ENCODE measurements at places on chromosomes 4 and X.
A peak's percentile ranks its signal among the peaks of the same experiment; 100 is the strongest.

GRCh38 chr4:1683261-1683735 lies 815 bp downstream of the FAM53A start:
- peaks cover 6% of the 10 kb centered on the region for H3K4me1 ChIP-seq
- peak overlapping the region; percentile 83 for H3K4me3 ChIP-seq
- DNase-seq: peak; percentile 88
- no peaks in the 10 kb centered on the region for H3K36me3 ChIP-seq

DNA sequence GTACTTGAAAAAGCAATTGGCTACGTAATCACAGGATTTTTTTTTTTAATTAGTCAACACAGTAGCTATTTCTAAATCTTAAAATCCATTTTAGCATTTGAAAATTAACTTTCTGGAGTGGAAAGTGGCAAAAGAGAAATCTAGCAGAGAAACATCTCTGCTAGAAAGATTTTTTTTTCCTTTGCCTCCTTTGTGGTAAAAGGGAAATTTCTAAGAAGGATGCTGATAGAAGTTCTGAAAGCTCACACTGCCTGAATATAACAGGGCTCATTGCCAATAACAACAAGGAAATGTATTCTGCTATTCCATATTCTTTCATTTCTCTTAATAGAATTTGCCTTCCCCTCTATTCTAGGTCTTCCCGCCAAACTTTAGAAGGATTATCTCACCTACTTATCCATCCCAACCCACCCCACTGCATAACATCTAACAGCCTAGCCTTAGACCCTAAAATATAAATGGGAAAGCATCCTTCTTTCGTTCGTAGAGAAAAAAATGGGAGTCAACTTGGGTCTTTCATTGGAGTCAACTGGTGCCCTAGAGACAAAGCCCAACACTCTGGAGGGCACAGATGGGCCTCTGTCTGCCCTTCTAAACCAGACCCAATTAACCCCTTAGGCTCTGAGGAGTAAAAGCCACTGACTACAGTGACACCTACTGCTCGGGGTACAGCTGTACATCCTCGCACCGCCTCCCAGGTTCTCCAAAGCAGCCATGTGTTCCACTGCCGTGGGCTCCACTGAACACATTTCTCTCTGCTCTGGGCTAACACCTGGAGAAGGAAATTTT lies 103.9 kb downstream of the MAML3 start:
- no peak overlapping the region for H3K4me3 ChIP-seq
- no peak overlapping the region for H3K27ac ChIP-seq
- DNase-seq: peak; percentile 48
- no peaks in the 10 kb centered on the region for H3K36me3 ChIP-seq

GRCh38 chr4:119490335-119490734 lies 138.3 kb downstream of the PDE5A start:
- no peaks in the 10 kb centered on the region for H3K4me1 ChIP-seq
- no peaks in the 10 kb centered on the region for H3K27me3 ChIP-seq
- no peak overlapping the region for H3K4me3 ChIP-seq
- no peak overlapping the region for H3K27ac ChIP-seq

- no peaks in the 10 kb centered on the region for H3K36me3 ChIP-seq
- H3K4me1 ChIP-seq: no peaks in the 10 kb centered on the region
- DNase-seq: no peak
- H3K4me3 ChIP-seq: no peak overlapping the region
- H3K27ac ChIP-seq: no peak overlapping the region
Measured at GRCh38 chr4:90570615-90571014, 443.4 kb downstream of the CCSER1 start.

DNA sequence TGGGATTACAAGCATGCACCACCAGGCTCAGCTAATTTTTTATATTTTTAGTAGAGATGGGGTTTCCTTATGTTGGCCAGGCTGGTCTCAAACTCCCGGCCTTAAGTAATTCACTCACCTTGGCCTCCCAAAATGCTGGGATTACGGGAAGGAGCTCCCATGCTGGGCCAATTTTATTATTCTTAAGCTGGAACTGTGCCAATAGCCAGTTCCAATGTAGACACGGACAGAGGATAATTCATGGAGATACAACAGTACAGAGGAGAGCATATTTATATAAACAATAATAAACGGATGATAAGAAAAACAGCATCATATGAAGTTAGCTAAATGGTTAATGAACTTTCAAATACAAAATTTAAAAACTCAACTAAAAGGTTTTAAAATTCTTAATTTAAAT lies 87.8 kb downstream of the PPA2 start:
- no peaks in the 10 kb centered on the region for H3K4me1 ChIP-seq
- no peak for DNase-seq
- H3K27ac ChIP-seq: no peak overlapping the region
- H3K27me3 ChIP-seq: no peaks in the 10 kb centered on the region
- peaks cover 4% of the 10 kb centered on the region for H3K36me3 ChIP-seq

- no peak overlapping the region for H3K27ac ChIP-seq
- H3K36me3 ChIP-seq: no peaks in the 10 kb centered on the region
- H3K27me3 ChIP-seq: peaks cover 2% of the 10 kb centered on the region
- H3K4me3 ChIP-seq: no peak overlapping the region
- DNase-seq: peak; percentile 22
Measured at GRCh38 chrX:41468647-41469323, 21.6 kb downstream of the NYX start.
